ENCODE measurements at places on chromosomes 7 and 10.

DNA sequence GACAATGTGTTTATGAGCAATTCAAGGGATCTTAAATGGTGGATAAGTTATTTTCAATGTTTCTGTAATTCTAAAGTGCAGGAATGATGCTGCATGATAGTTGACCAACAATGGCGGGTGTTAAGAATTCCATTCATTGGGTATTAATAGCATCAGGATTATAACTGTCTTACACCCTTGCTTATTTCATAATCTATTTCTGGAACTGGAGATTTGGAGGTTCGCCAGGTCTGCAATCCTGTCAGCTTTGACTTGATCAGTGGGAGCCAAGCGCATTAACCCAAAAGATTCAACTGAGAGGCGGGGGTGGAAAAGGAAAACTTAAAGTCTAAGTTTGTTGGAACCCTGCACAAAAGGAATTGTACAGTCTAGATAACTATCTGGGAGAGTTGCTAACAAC, 114.9 kb upstream of the ZEB1 start:
- DNase-seq = no peak

- no peak for DNase-seq
Measured at GRCh38 chr10:36675458-36675880, 449.9 kb upstream of the ANKRD30A start.

- DNase-seq = no peak
Measured at GRCh38 chr7:87212498-87212897, 7.0 kb downstream of the TMEM243 start.

GRCh38 chr7:51113962-51114361, 202.6 kb downstream of the COBL start:
- no peak for DNase-seq

DNA sequence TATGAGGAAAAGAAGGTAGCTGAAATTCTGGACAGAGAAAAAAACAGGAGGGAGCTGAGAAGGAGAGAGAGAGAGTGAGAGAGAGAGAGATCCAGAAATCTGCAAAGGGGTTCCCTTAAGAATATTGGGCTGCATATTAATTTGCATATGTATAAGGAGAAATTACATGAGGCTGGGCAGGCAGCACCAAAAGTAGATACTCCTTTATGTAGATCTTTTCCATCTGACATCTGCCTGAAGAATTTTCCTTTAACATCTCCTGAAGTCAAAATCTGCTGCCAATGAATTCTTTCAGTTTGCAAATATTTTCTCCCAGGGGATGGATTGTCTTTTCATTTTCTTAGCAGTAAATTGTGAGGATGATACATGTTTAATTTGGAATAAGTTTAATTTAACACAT, 1365.3 kb downstream of the GATA3 start:
- no peak for DNase-seq

GRCh38 chr10:76554478-76554877, 1083.1 kb downstream of the KCNMA1 start:
- no peak for DNase-seq

- DNase-seq = no peak
Measured at GRCh38 chr7:69770613-69771012, 172.3 kb downstream of the AUTS2 start.

DNA sequence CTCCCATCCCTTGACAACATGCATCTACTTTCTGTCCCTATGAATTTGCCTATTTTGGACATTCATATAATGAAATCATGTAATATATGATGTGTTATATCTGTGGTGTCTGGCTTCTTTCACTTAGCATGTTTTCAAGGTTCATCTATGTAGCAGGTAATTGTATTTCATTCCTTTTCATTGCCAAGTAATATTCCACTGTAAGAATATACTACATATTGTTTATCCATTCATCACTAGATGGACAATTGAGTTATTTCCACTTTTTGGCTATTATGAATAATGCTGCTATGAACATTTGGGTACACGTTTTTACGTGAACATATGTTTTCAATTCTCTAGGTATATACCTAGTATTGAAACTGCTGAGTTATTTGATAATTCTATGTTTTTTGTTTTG, 238.2 kb downstream of the PTEN start:
- no peak for DNase-seq
